ENCODE measurements at places on chromosomes 6 and 20.

DNA sequence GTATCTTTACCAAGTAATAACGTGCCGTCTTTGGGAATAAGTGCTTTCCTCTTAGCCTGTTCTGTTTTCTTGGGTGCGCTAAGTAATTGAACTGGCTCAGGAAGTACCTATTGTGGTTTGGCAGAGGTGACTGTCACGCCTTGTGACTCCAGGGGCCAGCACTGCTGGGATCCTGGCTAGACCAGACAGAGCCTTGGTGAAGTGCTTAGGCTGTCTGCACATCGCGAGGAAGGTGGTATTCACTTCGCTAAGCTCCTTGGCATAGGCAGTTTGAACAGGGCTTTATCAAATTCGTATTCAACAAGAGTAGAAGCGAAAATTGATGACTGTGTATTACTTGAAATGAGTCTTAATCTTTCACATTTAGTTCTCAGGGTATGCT, 17.6 kb downstream of the PRDM1 start:
- DNase-seq: no peak

GRCh38 chr6:105179244-105180065, at the start of gene POPDC3:
POPDC3 (minus strand) TSS chr6:105180014; CDS start chr6:105161909, 18,105 bp downstream.
- DNase-seq: peak; percentile 30

DNA sequence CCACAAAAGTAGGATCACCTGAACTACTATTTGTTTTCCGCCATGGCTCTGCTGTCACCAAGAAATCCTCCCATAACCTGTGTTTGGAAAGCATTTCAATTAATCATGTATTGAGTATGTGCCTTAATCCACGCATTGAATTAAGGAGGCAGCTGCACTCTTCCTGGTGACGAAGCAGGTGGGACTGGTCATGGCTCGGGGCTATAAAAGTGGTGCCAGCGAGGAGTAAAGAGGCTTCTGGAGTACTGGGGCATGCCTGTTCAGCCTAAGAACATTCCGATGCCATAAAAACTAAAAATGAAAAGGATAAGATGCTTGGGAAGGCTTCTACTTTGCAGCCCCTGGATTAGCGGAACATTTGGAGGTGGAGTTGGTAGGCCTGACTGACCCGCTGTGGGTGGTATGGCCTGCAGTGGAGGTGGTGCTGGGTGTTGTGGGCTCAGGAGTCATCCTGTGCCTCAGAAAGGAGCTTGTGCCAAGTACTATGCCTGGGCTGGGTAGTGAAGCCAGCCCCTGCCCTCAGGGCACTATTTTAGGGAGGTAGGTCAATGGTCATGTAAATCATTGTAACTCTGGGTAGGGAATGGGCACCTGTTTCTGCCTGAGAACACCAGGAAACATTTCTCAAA, 110.5 kb downstream of the B3GAT2 start:
- no peak for DNase-seq

GRCh38 chr6:106247293-106247692, 78.3 kb downstream of the ATG5 start:
- DNase-seq: no peak

DNA sequence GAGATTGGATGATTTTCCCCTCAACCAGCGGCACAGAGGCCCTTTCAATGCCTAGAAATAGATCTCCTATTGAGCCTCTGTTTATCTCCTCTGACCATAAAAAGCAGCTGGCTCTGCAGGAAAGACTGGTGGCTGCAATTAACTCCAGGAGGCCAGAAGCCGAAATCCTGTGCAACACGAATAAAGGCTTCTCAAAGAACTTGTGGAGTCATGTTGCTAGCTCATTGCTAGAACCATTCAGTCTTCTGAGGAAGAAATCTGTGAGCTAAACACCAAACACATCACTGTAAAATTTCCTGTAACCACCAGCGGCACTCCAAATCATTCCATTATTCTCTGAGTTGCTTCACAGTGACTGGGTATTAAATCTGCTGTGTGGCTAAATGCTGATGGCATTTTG, 49.1 kb upstream of the TPD52L1 start:
- peak; percentile 64 for DNase-seq

GRCh38 chr20:3997446-3997845, 17.9 kb downstream of the RNF24 start:
- no peak for DNase-seq

All from AG08395 (cell line).